OCI-LY7 (cell line): ENCODE measurements at places on chromosomes 6 and 20. TPM values are rescaled to one million over a fixed set of nuclear protein-coding genes. Genes with fewer than 3 reads are reported as not detected.

DNA sequence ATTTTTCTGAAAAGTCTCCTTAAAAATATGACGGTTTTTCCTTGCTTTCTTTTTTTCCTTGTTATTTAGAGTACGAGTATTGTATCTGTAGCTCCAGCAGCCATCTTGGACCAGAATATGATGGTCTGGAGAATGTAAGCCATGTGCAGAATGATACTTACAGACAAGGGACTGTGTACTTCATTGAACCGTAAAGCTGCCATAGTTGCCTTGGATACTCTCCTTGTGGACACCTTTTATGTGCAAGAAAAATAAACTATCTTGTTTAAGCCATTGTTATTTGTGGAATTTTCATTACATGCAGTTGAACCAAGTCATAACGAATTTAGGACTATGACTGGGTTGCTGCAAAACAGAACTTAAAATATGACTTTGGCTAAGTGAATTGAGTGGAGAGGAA is 485.8 kb upstream of the CITED2 start:
- no peak for DNase-seq

Gene NRN1
- total RNA-seq = 14.1 and 24.8 TPM in 2 replicates

- peak; percentile 5 for DNase-seq
Observed at GRCh38 chr6:141552463-141552862, 580.3 kb upstream of the GJE1 start.

DNA sequence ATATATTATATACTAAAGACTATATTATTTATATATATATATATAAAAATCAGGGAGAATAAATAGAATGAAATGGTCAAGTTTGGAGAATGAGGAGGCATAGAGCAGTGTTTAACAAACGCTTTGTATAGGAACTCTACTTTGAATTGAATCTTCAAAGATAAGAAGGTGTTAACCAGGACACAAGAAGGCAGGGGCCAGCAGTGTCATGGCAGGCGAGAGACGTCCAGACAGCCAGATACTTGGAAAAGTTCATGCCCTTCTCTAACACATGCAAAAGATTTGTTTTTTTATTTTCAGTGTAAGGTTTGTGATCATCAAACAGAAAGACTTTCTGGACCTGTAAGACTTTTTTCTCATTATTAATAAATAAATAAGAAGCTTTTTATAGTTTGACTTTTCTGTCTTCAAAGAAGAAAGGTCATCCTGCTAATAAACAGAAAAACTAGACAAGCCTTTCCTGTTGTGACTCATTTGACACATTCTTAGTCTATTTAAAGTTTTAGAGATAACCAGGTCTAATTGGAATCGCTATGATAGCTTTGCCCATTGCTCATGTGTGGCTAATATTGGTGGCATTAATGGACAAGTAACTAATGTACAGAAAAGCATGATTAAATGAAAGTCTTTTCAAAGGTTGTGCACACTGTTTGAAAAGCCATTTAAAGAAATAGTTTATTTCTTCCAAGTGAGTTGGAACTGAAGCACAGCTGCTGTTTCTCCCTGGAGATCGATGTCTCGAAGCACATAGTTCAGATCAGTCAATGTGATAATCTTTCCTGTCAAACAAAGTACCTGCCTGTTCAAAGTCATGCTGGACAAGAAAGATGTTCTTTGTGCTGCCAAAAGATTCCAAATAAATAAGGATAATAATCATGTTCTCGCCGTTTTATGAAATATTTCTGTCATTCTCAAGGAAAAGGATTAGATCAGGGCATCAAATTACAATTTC is 420.4 kb upstream of the OPRM1 start:
- DNase-seq = no peak

GRCh38 chr6:5282191-5282623 is 20.9 kb downstream of the FARS2 start:
- no peak for DNase-seq

GRCh38 chr6:134911547-134911946 is 38.4 kb downstream of the ALDH8A1 start:
- DNase-seq = no peak

GRCh38 chr6:155270561-155271091 is 6.8 kb downstream of the CLDN20 start:
- DNase-seq = no peak

GRCh38 chr20:55964790-55965189 is 40.5 kb downstream of the CBLN4 start:
- no peak for DNase-seq

Gene TBP
- total RNA-seq = 23.3 and 30.9 TPM in 2 replicates

GRCh38 chr6:28496099-28496779 is 19.4 kb downstream of the GPX6 start:
- peak; percentile 20 for DNase-seq

Gene PPP1R14C
- total RNA-seq = 1.3 and 1.8 TPM in 2 replicates

Gene SLC35F1
- not detected in 2 replicates for total RNA-seq

Gene HLA-DRB1
- 98.1 and 111 TPM in 2 replicates for total RNA-seq

DNA sequence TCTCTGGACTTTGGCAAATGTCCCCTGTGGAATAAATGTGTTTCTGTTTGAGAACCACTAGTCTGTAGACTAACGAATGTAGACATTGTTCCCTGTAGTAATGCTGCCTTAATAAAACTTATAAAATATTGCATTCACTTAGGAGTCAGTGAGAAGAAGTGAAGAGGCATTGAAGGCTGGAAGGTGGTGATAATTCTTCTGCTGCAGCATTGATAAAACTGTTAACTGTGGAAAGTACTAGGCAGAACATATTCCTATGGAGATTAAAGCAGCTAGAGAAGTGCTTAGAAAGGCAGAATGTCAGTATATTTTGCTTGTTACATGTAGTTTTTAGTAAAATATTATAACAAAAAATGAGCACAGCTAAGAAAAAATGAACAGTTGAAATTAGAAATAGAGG is 4.8 kb downstream of the PGK2 start:
- DNase-seq = no peak

Gene SDHAF4
- 15.4 and 19.3 TPM in 2 replicates for total RNA-seq

DNA sequence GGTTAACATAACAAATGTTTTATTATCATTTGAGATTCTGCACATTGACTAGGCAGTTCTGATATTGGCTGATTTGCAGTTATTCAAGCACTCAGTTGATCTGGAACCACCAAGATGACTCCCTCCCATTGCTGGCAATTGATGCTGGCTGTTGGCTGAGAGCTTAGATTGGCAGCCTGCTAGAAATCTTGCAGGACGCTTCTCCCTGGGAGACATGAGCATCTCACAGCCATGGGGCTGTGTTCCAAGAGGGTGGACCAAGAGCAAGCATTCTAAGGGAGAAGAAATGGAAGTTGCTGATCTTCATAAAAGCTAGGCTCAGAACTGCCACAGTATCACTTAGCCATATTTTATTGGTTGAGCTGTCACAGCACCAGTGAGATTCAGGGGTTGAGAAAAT is 233.4 kb upstream of the ID4 start:
- DNase-seq = no peak

GRCh38 chr20:64240243-64241015 is 15.1 kb upstream of the PCMTD2 start:
- no peak for DNase-seq

Gene CRISP2
- total RNA-seq = not detected in 2 replicates

GRCh38 chr6:113364766-113365165 is 492.4 kb upstream of the MARCKS start:
- no peak for DNase-seq

DNA sequence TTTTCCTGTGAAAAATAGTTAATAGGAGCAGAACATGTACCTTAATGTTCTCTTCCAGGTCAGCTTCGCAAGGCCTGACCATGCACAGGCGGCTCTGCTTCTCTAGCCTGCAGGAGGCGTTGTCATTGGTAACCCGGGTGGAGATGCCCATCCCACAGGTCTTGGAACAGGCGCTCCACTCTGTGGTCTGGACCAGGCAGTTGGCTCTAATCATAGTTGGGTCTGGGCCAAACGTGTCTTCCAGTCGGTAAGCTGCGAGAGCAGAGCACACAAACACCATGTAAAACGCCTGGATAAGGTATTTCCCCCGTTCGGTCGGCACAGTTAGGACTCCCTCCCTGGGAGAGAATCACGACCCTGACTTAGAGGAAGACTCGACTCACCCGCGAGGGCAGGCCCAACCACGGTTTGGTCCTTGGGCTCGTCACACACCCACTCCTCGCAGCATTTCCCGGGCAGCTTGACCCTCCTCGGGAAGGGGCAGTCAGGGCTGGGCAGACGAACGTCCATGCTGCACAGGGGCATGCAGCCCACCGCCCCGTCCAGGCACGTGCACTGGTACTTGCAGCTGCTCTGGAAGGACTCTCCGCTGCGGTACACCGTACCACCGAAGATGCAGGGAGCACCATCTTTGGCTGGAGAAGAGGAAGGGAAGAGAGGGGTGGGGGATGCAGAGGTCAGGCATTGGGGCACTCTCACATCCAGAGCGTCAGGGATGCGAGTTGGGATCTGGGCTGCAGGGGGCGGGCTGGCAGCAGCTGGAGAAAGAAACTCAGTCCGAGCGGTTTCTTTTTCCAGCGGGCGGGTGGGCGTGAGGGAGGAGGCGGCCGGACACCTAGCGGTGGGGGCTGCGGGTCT is 1.0 kb downstream of the CCN2 start:
- no peak for DNase-seq

Gene SPTLC3
- total RNA-seq = not detected in 2 replicates

- DNase-seq = no peak
Observed at GRCh38 chr20:58361481-58362205, 27.4 kb upstream of the VAPB start.

DNA sequence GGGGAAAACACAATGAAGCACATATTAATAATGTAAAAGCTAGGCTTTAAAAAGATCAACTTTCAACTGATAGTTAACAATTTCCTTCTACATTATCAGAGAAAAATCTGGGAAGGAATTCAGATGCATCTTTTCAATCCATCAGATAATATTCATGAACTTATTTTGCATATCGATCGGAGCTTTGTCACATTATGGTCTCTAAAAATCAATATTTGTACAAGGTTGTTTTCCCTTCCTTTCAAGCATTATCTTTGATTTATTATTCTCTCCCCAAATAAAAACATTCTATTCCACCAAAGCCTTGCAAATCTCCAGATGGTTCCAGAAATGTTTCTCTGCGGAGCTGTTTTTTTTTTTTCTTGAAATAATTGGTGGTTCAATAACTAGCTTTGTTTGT is 101.9 kb downstream of the GPR63 start:
- DNase-seq = no peak

DNA sequence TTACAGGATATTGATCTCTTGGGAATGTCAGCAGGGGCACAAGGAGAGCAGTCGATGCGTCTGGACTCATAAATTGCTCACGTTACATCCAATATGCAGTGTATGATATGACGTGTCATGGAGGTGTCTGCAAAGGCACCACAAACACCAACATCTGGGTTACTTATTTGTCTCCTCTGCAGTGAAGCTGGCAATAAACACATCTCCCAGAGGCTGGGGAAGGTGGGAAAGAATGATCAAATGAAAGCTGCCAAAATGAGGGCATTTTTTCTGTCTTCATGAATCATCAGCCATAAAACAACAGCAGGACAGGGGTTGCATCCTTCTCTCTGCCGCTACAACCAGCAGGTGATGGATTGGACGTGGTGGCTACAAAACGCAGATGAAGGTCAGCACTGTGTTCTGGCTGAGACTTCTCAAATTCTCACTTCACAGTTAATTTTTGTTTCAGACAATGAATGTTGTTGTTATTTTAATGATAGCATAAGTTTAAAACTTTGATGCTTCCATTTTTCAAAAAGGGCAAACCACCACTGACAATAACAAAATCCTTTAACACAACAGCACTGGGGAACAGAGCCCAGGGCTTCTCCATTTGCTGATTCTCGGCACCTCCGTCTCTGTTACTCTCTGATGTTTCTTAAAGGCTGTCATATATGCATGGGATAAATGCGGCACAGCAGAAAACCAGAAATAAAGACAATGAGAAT is 47.5 kb downstream of the ERMARD start:
- no peak for DNase-seq

Gene RNF217
- not detected in 2 replicates for total RNA-seq

GRCh38 chr6:120320481-120321162 is 971.1 kb upstream of the MAN1A1 start:
- DNase-seq = no peak

DNA sequence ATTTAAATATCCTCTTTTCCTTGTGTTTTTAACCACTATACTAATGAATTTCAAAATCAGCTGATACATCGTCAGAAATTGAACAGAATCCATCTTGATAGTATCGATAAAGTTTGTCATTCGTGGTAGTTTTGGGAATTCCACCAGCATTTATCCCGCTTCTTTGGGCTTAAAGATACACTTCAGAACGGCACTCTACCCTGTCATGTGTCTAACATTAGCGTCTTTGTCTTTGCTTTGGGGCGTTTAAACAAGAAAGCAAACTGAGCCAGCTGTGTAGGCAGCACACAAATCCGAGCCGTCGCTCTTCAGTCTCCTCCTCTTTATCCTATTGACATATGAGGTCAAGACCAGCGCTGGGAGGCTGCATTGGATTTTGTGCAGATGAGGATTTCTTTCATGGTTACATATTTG is 27.5 kb upstream of the NHSL1 start:
- DNase-seq = no peak

DNA sequence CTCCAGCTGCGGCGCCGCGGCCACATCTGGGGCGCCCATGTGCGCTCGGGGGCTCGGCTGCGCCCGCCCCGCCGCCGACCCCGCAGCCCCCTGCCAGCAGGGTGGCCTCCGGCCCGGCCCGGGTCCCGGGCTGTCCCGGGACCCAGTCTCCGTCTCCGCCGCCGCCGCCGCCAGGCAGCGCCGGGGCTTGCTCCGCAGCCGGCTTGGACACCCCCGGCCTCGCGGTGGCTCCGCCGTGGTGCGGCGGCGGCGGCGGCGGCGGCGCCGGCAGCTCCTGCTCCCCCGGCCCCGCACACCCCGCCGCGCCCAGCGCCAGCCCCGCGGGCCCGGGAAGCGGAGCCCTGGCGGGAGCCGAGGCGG is 219 bp downstream of the ISM1 start:
- DNase-seq = no peak

Gene NUS1
- 34.0 and 35.7 TPM in 2 replicates for total RNA-seq

- DNase-seq = no peak
Observed at GRCh38 chr20:44137266-44137801, 49.7 kb downstream of the JPH2 start.

Gene DST
- total RNA-seq = 19.4 and 19.6 TPM in 2 replicates

DNA sequence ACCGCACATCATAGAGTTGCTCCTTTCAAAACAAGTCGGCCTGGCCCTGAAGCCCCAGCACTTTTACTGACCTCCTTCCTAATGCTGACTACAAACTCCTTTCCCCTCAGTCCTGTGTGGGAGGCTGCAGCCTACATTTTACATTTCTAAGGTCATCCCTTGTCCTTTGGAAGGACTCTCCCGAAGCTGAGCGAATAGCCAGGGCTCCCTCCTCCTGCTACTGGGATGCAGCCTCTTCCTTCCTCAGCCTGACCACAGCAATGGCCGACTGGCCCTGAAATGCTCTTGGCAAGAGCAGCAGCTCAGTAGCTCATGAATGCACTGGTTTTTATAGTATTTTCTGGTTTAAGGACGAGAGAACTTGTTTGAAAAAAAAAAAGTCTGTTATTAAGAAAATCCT is 679 bp downstream of the ADGRF5 start:
- DNase-seq = no peak

Gene FOXQ1
- not detected in 2 replicates for total RNA-seq

GRCh38 chr20:20614391-20614790 is 98.1 kb downstream of the RALGAPA2 start:
- DNase-seq = no peak

- DNase-seq = no peak
Observed at GRCh38 chr6:163806755-163807499, 392.4 kb downstream of the QKI start.

- DNase-seq = no peak
Observed at GRCh38 chr6:15755526-15755925, 92.7 kb upstream of the DTNBP1 start.

Gene ARHGAP18
- total RNA-seq = 7.5 TPM in 2 replicates

Gene MGME1
- total RNA-seq = 75.6 and 80.1 TPM in 2 replicates

GRCh38 chr6:142810952-142811514 is 133.9 kb downstream of the HIVEP2 start:
- DNase-seq = no peak

Gene MLIP
- not detected in 2 replicates for total RNA-seq
